ENCODE measurements at places on chromosomes 5 and 9.

DNA sequence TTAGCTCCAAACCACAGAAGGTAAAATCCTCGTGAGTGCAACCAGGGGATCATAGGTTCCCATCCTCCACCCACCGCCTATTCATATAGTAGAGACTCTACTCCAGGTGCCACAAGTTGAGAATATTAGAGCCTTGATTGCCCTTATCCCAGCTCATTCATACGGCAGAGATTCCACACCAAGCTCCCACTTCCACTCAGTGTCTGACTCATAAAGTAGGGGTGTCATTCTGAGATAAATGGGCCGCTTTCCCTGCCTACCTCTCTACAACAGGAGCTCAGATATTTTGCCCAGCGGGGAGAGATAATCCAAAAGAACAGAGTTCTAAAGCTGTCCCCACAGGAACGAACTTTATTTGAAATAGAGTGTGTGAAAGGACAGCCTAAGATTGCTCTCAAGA lies 9.4 kb downstream of the SLC22A4 start:
- no peak for DNase-seq

DNA sequence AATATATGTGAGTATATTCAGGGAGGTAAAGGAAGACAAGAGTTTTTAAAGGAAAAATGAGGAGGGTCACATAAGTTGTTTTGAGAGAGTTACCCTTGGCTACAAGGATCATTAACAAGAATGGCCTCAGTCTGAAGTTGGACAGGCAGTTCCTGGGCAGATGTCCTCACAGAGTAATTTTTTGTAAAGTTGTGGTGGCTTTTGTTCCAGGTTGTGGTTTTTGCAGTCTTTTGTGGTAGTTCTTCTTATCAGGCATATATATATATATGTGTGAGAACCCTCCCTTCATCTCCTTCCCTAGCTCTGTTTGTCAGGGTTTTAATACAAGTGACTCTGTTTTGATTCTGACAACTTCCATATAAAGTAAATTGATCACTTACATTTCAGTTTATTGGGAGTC lies 60.0 kb downstream of the CSNK1G3 start:
- DNase-seq, result no peak

GRCh38 chr9:134521817-134522501 lies 119.6 kb upstream of the COL5A1 start:
- no peak for DNase-seq

DNA sequence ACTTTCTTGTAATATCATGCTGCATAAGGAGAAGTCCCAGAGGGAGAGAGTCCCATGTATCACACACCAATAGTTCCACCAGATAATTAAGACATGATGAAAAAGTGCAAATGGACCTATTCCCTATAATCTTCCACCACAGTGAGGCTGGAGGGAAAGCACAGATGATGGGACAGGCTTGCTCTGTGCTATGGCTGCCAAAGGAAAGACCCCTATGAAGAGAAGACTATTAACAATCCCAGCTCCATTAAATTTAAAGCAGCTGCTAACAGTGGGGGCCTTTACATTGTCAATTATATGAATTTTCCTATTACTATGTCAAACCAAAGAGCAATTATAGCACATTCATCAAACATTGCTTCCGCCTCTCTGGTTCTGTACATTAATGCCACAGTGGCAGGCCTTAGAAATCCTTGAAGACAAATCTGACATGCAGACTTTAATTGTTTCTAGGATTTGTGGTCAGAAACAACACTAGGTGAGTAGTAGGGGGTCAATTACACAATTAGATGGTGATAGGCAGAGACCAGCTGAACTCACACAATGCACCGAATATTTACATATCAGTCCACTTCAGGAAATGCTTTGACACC lies 551.3 kb downstream of the TLE1 start:
- DNase-seq, result no peak

DNA sequence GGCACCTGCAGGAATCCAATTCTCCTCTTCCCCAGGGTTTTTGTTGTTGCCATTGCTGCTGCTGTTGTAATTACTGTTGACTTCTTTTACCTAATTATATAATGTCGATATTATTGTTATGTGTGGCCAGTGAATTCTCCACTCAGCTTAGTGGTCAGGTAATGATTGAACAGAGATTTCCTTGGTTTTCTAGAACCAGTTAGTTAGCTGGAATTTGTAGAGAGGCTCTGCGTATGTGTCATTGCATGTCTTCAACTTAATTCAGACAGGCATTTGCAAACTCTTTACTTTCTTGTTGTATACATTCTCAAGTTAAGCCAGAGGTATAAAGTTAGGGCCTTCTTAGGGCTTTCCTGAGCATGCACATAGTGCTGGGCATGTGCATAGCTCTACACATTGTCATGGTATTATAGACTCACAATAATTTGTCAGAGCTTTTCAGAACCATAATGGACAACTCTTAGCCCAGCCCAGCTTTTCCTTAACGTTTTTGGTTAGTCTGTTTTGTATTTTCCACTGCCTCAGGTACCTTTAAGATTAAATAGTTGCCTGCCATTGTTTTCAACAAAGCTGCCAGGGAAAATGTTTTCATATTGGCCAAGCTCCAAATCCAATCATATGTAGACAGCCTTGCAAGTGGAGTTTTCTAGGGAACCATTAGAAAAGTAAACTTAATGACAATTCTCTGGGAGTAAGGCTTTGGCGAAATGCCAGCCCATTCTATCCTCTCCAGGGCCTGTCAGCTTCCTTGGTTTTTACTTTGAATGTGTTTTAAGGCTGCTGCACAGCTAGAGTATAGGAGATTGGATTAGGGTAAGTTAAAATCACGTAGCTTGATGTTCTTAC lies 68.1 kb downstream of the UBE2R2 start:
- no peak for DNase-seq

All from SIG-M5 (cell line).